Inflammatory macrophage treated with lipopolysaccharide for 1 hour (primary cell): ENCODE measurements at places on chromosomes 4 and X.

DNA sequence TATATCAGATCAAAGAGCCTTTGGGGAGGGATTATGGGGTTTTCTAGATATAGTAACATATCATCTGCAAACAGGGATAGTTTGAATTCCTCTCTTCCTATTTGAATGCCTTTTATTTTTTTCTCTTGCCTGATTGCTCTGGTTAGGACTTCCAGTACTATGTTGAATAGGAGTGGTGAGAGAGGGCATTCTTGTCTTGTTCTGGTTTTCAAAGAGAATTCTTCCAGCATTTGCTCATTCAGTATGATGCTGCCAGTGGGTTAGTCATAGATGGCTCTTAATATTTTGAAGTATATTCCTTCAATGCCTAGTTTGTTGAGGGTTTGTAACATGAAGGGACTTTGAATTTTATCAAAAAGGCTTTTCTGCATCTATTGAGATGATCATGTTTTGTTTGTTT, 25.6 kb upstream of the ABCB7 start:
- DNase-seq: no peak

GRCh38 chr4:154534296-154534695, 15.9 kb downstream of the PLRG1 start:
- DNase-seq: no peak

- no peak for DNase-seq
Measured at GRCh38 chrX:75649829-75650228, 127.0 kb upstream of the ZDHHC15 start.

DNA sequence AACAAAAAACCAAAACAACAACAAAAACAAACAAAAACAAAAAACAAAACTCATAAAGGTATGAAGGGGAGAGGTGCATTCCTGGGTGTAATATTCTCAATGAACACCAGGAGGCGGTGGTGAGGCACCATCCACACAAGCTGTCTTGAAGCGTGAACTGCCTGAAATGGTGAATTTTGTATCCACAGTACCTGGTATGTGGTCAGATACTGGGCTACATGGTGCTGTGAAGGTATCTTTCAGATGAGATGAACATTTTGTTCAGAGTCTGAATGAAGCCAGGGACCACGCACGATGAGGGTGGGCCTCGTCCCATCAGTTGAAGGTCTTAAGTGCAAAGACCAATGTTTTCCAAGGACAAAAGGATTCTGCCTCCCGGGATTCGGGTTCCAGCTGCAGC, 58.5 kb downstream of the ASMT start:
- DNase-seq: peak; percentile 56

GRCh38 chr4:176492646-176493302, 173.0 kb downstream of the SPCS3 start:
- DNase-seq: no peak

DNA sequence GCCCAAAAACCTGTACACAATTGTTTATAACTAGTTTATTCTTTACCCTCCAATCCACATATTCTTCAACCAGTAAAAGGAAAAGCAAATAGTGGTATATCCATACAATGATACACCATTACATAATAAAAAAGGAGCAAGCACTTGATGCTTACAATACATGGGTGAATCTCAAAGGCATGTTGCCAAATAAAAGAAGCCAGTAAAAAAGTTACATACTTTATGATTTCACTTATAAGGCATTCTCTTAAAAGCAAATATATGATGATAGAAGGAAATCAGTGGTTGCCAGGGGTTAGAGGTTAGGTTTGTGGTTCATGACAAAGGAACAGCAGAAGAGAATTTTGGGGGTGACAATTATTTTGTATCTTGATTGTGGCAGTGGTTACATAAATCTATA, 896.1 kb upstream of the LCORL start:
- DNase-seq: no peak

- DNase-seq: no peak
Measured at GRCh38 chrX:39367416-39367815, 566.2 kb downstream of the MID1IP1 start.

DNA sequence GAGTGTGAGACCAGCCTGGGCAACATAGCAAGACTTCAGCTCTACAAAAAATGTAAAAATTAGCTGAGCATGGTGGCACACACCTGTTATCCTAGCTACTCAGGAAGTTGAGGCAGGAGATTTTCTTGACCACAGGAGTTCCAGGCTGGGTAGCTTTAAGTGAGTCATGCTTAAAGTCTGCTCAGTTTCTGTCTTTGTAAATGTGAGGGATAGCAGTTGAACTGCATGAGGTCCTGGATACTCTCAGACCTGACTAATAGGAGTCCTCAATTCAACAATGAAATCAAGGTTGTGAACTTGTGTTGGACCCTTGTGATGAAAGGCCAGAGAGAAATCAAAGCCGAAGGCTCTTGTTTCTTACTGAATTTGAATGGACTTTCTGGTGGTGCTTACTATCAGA, 45.2 kb downstream of the STARD8 start:
- DNase-seq: no peak

DNA sequence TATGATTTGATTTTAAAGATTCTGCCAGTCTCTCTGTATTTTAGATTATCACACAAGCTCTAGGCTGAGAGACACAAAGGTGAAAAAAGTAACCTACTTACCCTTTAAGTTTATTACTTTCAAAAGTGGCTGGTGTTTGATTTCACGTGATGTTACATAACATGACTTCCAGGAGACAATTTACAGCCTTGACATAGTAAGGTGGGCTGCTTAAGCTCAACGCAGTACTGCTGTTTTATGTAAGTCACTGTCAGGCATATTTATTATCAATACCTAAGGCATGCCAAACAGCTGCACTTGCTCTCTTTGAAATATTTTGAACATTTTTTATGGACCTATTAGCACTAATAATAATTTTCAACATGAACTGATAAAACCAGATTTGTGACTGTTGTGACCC, 451.5 kb upstream of the FAM241A start:
- no peak for DNase-seq

GRCh38 chr4:45946699-45947098, 177.2 kb downstream of the GABRG1 start:
- no peak for DNase-seq

GRCh38 chr4:138204507-138204906, 37.6 kb downstream of the SLC7A11 start:
- no peak for DNase-seq

DNA sequence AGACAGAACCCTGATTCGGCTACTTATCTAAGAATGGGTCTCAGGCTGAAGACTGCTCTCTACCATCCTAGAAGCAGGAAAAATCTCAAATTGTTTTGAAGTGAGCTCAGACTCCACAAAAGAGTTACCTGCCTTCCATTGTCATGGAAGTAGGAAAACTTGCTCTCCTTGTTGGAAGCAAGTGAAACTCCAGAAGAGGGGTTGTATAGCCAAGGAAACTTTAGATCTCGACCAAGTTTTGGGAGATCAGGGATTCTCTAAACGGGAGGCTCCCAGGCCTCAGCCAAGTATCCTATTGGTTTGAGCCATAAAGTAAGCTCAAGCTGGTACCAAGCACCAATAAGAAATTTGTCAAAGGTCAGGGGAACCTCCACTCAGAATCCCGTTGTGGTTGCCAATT, 9.2 kb upstream of the FHDC1 start:
- no peak for DNase-seq

GRCh38 chr4:8761824-8762205, 109.8 kb downstream of the HMX1 start:
- no peak for DNase-seq

DNA sequence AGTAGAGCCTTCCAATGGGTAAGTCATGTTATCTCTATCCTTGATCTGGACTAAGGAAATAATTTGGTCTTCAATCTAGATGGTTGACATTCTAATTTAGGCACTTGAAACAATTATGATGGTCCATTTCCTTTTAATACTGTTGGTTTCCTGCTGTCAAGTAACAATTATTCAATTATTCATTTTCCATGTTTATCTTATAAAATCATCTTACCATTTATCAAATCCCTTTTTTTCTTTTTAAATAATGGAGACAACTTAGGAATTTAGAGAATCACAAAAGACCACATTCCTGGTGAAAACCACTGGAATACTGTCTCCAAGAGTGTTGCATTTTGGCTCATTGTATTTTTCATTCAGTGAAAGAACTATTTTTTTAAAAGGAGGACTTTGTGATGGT, 148.7 kb upstream of the CTSO start:
- no peak for DNase-seq

DNA sequence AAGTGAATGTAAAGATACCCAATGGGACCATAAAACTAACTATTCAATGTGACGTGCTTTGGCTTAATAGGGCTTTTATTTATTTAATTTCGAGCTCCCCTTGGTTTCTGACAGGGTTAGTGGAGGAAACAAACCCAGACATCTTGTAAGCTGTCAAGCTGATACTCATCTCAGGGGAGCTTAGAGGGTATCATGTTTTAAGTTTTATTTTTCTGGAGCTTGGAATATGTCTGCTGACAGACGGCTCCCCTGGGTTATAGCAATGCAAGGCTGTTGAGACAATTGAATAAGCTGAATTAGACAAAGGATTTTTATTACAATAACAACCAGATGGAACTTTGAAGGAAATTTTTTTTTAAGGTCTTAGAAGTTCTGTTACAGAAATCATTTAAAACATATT, 456.5 kb downstream of the IL1RAPL1 start:
- DNase-seq: no peak

- no peak for DNase-seq
Measured at GRCh38 chr4:40628888-40629287, 776 bp downstream of the RBM47 start.

GRCh38 chr4:47109379-47109778, 78.0 kb downstream of the GABRB1 start:
- DNase-seq: no peak

- no peak for DNase-seq
Measured at GRCh38 chr4:133647206-133647605, 498.1 kb downstream of the PCDH10 start.

GRCh38 chr4:88734403-88734949, 36.8 kb upstream of the NAP1L5 start:
- no peak for DNase-seq

DNA sequence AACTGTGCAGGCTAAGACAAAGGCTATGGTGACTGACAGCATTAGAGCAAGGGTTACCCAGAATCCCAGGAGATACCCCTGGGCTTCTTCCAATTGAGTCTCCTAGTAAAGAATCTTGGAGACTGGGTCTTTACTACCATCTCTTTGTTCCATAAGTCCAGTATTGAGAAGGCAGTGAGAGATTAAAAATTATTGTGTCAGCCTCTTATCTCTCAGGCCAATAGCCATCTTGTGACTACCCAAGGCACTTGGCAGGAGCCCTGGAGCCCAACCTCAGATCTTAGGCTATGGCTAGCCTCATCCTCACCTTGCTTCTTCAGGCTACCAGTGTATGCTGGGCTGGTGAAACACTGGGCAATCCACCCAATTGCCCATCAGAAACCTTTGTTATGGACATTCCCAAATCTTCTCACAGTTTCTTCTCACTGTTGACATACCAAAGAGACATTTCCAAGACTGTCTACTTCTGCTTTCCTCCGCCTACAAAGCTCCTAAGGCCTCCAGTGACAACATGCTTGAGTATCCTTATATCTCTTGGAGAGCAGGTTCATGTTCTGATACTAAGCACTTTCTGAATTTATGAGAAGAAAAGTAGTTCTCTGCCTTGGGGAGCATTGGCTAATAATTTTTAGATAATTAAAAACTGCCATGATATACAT, 76.3 kb upstream of the STIM2 start:
- DNase-seq: peak; percentile 86
